ENCODE measurements at places on chromosomes 3 and 15.

GRCh38 chr3:186167646-186168395 lies 58.9 kb upstream of the ETV5 start:
- DNase-seq = no peak

GRCh38 chr3:134423153-134423552 lies 48.9 kb upstream of the AMOTL2 start:
- DNase-seq = peak; percentile 87

DNA sequence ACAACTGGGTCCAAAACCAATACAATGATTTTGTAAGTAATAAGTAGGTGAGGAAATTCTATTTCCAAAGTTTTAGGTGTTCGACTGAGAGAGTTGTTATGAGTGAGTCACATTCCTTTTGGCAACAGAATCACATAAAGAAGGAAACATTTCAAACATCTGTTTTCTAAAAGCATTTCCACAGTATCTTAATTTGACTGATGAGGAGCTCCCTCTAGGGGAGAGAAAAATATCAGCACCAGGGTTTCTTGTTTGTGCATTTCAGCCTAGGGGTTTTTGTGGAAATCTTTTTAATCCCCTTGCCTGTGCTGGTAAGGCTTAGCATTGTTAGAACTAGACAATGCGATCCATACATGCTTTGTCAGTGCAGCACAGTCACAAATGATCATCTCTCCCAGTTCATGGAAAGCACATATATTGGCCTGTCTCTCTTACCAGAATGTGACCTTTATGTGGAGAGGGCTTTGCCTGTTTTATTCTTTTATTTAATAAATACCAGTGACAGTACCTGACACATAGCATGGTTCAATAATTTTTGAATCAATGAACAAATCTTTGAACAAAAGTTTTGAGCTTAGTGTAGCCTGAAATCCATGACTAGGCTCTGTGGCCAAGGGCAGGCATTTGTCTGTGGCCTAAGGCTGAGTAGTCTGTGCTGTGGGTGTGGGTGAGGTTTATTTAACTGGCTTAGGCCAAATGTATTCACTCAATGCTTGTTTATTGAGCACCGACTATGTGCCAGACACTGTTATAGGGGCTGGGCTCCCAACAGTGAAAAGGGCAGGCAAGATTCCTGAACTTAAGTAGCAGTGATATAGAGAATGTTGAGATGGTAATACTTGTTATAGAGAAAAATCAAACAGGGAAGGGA lies 21.1 kb upstream of the IQCF6 start:
- DNase-seq = peak; percentile 55

- no peak for DNase-seq
Observed at GRCh38 chr3:94462931-94463330, 400.1 kb downstream of the NSUN3 start.

GRCh38 chr15:78004222-78004727 lies 73.2 kb downstream of the TBC1D2B start:
- DNase-seq = no peak

- DNase-seq = no peak
Observed at GRCh38 chr3:166291186-166291955, 454.1 kb upstream of the BCHE start.

GRCh38 chr3:197197334-197197733 lies 101.1 kb downstream of the DLG1 start:
- no peak for DNase-seq

GRCh38 chr3:171776411-171776810 lies 33.9 kb downstream of the PLD1 start:
- DNase-seq = no peak

DNA sequence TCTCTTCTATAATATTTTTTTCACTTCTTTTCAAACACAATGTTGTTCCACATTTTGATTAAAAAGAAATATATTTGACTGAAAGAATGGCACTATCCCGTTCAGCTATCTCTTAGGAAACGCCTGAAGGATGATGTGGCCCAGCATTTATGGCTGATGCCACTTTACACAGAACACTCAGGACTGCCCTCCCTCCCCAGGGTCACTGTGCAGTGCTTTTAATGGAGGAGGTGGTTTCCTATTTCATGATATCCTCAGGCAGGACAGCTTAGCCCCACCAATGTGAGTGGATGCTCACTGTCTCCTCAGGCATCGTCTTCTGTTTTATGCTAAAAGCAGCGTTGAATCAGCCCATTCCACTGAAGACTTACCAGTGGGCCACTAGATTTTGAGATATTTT lies 135.9 kb downstream of the KCNAB1 start:
- no peak for DNase-seq

DNA sequence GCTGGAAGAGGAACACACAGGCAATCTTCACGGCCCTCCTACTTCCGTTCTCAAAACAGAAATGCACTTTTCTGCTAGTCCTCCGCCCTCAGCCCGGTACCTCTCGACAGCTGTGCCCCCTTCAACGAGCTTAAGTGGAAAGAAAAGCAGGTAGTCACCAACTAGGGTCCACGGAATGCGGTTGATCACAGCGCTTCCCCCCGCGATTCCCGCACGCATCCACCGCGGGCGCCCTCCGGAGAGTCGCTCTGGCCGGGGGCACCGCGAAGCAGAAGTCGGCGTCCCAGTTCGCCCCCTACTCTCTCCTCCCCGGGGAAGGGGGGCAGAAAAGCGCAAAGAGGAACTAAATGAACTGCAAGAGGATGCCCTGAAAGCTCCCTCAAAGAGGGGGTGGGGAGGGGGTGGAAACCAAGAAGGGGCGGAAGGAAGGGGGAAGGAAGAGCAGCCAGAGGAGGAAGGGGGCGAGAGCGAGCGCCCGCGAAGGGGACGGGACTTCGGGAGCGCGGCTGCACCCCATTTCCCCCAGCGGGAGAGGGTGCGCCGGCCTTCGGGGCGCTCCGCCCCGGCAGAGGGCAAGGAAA lies 738 bp downstream of the ACAP2 start:
- peak; percentile 13 for DNase-seq

DNA sequence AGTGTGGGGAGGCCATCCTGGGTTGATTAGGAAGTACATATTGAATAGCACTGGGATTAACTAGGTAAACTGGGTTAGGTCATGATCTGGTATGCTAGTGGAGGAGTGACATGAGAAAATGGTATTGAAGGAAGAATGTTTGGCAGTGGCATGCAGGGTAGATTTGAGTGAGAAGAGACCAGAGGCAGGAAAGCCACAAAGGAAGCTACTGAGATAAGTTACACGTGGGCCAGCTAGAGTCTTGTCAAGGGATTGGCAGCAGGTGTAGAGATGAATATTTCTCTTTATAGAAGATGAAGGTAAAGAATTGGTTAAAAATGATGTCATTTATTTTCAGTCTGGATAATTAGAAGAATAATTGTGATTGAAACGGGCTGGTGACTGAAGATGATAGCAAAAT lies 91.0 kb upstream of the TPRG1 start:
- DNase-seq = no peak

DNA sequence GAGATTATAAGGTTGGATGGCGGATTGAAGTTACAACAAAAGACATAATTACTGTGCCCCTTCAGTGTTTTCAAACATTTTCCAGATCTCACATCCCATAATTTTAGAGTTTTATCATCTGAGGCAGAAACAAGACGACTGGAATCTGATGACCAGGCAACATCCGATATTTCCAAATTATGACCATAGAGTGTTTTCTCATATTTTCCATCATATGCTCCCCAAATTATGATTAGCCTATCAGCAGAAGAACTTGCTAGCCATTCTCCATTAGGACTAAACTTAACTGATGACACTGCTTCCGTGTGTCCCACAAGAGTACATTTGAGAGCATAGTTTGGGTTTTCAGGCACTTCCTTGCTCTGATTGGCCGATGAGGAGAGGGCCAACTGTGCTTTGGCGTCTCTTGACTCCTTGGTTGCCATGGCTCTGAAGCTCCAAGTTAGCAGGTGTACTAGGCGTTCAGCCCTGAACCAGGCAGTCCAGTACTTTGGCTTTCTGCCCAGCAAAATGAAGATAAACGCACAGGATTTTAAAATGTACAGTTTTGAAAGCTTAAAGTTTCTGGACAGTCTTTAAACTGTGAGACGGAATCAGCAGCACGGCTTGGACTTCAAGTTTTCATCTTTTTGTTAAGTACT lies 638 bp downstream of the WDR5B start:
- peak; percentile 14 for DNase-seq

DNA sequence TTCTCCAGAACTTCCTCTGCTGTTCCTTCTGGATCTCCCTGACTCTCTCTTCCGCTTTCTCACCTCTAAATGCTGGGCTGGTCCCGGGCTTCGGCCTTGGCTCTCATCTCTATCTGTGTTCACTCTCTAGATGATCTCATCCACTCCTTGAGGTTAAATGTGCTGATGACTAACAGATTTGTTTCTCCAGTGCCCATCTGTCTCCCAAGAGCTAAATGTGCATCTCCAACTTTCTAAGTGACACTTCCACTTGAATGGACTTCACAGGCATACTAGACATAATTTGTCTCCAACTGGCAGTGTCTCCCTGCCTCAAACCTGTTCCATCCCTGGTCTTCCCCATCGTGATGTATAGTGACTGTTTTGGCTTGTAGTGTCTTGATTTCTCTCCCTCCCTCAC lies 95.3 kb downstream of the ITPR1 start:
- no peak for DNase-seq

- no peak for DNase-seq
Observed at GRCh38 chr3:187327845-187328244, 36.3 kb upstream of the MASP1 start.

GRCh38 chr3:134407239-134407625 lies 33.0 kb upstream of the AMOTL2 start:
- no peak for DNase-seq

DNA sequence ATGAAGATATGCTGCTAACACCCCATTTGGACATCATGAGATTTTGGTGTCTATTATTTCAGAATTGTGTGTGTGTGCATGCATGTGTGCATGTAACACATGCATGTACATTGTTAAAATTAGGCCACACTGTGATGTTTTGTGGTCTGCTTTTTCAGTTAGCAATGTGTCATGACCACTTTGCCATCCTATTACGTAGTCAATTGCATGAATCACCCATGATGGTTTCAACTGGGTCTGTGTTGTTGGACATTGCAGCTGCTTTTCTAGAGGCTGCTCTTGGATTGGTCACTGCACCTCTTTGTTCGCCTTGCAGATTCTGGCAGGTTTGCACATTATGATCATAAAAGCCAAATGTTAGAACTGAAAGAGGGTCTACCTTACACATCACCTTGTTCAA lies 101.0 kb upstream of the THBS1 start:
- DNase-seq = no peak

- no peak for DNase-seq
Observed at GRCh38 chr3:171835116-171835515, 8.0 kb upstream of the TMEM212 start.

DNA sequence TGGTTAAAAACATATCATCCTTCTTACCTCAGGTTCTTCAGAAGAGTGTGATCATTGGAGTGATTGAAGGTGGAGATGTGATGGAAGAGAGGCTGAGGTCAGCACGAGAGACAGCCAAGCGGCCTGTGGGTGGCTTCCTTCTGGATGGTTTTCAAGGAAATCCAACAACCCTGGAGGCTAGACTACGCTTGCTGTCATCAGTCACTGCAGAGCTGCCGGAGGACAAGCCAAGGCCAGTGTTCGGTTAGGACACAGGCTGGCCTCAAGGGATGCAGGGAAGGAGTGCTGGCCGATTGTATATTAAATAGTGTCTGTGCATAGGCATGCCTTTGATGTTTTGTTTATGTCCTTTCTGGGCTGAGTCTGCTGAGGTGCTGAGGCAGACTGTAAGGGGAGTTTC lies 20.2 kb downstream of the QTRT2 start:
- DNase-seq = no peak

Data from WERI-Rb-1 (cell line).